ENCODE measurements at places on chromosomes 12 and 14.

- no peak for DNase-seq
Observed at GRCh38 chr14:31405106-31405505, 15.2 kb downstream of the HEATR5A start.

GRCh38 chr12:19833775-19834501 is 394.6 kb downstream of the AEBP2 start:
- no peak for DNase-seq

DNA sequence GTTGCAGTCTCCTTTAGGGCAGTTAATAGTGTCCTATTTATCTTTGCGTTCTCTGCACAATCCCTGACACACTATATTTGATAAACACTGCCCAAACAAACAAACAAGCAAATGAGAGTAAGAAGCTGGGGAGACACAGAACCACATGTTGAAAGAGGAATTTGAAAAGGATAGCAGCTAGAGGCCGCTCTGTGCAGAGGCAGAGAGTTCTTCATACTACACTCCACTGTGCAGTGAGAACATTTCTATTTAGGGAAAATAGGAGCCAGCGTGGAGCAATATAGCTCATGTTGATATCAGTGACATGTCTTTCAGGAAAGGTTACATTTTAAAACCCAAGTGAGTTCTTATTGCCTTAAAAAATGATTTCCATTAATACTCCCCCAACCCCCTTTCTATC is 140.3 kb upstream of the SEL1L start:
- no peak for DNase-seq

DNA sequence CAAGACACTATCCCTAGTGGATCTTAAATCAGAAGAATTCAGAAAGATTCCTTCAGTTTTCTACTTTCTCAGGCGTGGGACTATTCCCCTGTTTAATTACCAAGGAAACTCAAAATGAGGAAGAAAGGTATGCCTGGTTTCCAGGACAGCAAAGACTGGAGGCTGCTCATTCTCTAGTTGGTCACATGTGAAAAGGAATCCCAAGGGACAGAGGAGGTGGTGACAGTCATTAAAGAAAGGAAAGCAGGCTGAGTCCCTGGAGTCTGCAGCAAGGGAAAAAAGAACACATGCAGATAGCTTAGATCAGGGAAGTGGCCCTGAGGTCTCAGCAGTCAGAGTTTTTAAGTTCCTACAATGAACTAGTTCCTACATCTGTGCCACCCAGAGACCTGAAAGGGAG is 165.4 kb upstream of the CCDC198 start:
- no peak for DNase-seq

DNA sequence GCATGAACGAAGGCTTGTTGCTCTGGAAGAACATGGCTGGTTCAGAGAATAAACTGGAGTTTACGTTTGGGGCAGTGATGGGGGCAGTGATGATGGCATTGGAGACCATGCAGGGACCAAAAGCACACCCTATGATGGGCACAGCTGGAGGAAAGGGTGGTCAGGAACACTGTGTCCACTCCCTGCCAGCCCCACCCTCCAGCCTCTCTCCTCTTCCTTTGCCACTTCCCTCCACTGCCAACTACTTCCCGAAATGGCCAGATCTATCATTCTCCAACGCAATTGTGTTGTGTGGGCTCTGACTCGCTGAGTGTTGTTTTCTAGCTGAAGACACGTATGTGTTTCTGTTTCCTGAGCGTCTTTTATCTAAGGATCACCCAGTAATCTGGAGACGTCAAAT is 39.3 kb upstream of the GSG1 start:
- DNase-seq = no peak

- DNase-seq = no peak
Observed at GRCh38 chr14:20802341-20803084, at the start of gene RNASE1. Gene RNASE1, minus strand, starts transcription at chr14:20802844. Its CDS starts 776 bp downstream, at chr14:20802068.

- no peak for DNase-seq
Observed at GRCh38 chr12:92717202-92717601, 14.4 kb downstream of the PLEKHG7 start.

DNA sequence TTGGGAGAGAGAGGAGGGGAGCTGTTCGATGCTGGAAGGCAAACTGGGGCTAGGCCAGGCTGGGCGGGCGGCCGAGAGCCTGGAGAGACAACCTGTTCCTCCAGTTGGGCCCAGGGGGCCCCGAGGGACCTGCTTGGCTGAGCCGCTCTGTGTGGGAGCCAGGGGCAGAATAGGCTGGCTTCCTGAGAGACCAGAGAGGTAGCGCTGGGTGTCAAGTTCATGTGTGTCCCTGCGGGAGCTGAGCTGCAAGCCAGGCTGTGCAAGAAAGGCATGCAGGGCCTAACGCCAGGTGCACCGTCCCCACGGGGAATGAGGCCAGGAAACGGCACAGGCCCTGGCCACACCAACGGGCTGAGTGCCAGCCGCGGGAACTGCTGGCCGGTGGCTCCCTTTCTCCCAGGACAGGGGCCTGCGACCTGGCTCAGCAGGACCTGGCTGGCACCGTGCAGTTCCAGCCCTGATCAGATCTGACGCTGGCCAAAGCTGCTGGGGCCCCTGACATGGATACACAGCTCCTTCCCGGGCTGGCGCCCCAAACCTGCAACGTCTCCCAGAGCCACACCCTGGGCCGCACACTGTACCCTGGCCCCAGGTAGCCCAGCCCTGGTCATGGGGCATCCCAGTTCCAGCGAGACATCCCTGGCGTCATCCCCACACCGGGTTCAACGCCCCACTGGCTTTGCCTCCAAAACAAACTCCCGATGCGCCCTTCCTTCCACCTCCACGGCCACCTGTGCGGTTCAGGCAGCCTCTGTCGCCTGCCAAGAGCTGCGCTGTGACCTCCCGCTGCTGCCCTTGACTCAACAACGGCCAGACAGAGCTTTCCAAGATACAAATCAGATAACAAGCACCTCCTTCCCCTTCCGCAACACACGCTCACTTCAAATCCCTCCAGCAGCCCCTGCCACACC is 65.0 kb downstream of the RFLNA start:
- DNase-seq = no peak

DNA sequence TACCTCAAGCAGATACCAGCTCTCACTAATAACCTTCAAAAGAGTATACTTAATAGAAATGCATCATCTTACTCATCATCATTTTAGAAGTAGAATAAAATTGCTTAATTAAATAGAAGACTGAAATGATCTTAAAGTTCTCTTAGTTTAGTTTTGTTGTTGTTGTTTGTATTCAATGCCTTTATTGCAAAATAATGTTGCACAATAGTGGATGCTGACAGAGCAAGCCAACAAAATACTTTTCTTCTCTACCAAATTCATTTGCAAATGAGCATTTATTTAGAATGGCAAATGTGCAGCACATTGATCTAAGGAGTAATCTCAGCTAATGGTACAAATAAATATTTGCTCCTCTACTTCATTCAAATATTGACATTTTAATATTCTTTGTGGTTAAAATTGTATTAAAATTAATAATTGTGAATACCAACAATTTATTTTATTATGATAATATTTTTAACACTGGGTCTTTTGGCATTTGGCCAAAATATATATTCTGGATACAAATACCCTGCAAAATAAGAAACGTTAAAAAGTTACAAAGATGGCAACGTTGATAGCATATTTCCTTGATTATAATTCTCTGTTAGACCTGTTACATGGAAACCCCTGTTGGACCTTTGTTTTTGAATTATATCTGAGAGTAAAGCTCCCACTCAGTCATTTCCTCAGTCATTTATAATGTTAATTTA is 496.1 kb downstream of the RERGL start:
- DNase-seq = no peak

DNA sequence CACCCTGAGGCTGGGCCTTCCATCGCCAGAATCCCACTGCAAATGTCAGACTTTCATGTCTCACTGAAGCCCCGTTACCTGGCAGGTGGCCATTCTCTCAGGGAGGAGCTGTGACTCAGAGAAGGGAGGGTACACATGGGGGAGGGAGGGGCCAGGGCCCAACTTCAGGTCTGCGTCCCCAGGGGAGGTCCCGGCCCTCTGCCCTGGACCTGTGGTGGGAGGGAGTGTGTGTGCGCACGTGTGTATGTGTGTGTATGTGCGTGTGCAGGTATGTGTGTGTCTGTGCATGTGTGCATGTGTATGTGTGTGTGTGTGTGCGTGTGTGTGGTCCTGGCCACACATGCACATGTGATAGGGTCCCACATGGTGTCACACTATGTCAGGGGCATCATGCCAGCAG is 50.9 kb downstream of the MVK start:
- DNase-seq = no peak

- DNase-seq = no peak
Observed at GRCh38 chr12:11821386-11822080, 172.1 kb downstream of the ETV6 start.

Measured in stimulated activated CD4-positive, alpha-beta T cell treated with anti-CD3 and anti-CD28 coated beads, Interleukin-15, amount 100 ng/mL, for 1 hour (primary cell).